ENCODE measurements at places on chromosomes 7 and 10.
A peak's percentile ranks its signal among the peaks of the same experiment; 100 is the strongest.

DNA sequence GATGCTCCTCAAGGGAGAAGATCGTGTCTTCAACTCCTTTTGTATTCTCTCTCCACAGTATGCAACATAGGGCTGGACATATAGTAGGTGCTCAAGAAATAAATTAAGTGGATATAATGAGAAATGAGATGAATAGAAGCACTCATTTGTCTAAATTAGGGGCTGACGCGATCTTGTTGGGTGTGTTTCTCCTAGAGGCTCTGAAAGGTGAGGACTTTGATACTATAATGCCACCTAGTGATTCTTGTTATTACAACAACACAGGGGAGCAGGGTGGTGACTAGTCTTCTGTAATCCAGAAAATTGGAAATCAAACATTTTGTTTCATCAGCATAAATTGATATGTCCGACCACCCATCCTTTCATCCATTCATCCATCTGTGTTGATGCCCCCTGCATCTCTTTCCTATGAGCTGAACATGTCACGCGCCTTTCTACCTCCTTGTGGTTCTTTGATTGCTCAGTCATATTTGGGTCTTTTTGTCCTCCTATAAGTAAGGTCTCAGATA lies 3.5 kb upstream of the CFAP58 start:
- peak; percentile 68 for DNase-seq

- DNase-seq = no peak
Observed at GRCh38 chr10:14396411-14397048, 65.8 kb upstream of the FRMD4A start.

GRCh38 chr7:73892003-73892999 lies 31.3 kb downstream of the TMEM270 start:
- peak; percentile 74 for DNase-seq

- DNase-seq = peak; percentile 46
Observed at GRCh38 chr7:43439631-43440401, 143.1 kb upstream of the STK17A start.

GRCh38 chr10:51103554-51104217 lies 29.4 kb downstream of the PRKG1 start:
- DNase-seq = peak; percentile 26

- DNase-seq = no peak
Observed at GRCh38 chr7:117688126-117688525, 185.1 kb downstream of the CTTNBP2 start.

GRCh38 chr7:132130497-132130896 lies 445.8 kb downstream of the PLXNA4 start:
- peak; percentile 45 for DNase-seq

DNA sequence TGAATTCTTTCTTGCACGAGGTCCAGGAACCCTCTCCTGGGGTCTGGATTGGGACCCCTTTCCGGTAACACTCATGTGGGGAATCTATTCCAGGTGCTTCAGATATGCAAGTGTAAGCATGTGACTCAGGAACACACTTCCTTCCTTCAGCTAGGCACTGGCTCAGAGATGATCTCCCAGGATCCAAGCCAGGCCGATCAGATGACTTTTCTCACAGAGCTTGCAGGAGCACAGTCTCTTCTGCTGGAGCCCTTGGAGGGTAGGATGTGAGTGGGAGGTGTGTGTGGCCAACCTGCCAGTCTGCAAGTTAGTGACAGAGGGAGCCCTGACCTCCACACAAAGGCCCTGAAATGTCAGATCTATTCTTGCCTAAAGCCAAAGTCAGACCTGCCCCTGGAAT lies 108.3 kb downstream of the CPXM2 start:
- no peak for DNase-seq

GRCh38 chr10:101875068-101875688 lies 31.6 kb upstream of the KCNIP2 start:
- DNase-seq = no peak

- DNase-seq = no peak
Observed at GRCh38 chr7:27142580-27143022, 880 bp downstream of the HOXA5 start.

GRCh38 chr7:322708-323111 lies 32.7 kb downstream of the FOXL3 start:
- no peak for DNase-seq

Data from EL (cell line).